NB4 (cell line): ENCODE measurements at places on chromosomes 7 and 10.
A peak's percentile ranks its signal among the peaks of the same experiment; 100 is the strongest.

GRCh38 chr10:97664282-97664850 is 22.7 kb downstream of the AVPI1 start:
- no peak for DNase-seq

GRCh38 chr7:30627026-30627425 is 32.3 kb downstream of the GARS1 start:
- DNase-seq, result no peak

GRCh38 chr10:43365001-43365400 is 6.4 kb upstream of the FXYD4 start:
- DNase-seq, result no peak

DNA sequence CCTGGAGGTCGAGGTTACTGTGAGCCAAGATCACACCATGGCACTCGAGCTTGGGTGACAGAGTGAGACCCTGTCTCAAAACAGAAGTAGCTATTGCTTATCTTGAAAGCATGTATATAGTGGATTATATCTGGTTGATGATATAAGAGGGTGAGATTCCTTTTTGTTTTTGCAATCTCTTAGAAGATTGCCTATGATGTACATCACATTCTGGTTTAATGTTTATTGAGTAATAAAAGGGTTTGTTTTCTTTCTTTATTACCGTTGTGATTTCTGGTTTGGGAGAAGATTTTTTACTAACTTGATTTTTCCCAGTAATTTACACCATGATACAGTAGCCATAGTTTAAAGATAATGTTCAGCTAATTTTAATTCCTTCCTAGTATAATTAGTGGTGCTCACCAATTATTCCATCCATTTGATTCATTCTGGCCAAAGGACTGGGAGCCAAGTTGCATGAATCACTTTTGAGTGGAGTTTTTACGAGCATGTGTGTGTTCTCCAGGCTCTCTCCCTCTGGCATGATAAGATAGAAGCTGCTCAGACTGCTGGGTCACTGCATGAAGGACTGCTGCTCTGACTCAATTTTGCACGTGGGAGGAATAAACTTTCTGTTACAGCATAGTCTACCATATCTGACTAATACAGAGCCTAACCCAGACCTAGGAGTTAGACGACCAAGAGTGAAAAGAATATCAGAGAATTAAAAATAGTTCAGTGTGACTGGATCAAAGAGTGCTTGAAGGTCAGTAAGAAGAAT is 13.5 kb upstream of the TSPAN13 start:
- DNase-seq, result peak; percentile 73

DNA sequence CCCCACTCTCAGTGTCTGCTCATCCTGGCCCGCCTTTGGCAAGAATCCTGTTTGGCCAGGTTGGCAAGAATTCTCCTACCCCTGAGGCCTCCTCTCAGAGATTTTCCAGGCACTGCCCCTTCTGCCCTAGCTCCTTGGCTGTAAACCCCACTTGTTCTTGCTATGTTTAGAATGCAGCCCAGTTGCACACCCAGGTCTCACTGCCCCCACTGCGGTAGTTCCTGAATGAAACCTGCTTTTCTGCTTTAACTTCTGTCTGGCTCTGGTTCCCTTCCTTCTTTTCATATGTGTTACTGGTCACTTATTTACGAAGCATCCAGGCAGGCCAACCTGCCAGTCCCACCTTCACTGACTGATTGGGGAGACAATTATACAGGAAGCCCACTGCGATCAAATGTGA is 576.9 kb downstream of the GLRX3 start:
- no peak for DNase-seq

DNA sequence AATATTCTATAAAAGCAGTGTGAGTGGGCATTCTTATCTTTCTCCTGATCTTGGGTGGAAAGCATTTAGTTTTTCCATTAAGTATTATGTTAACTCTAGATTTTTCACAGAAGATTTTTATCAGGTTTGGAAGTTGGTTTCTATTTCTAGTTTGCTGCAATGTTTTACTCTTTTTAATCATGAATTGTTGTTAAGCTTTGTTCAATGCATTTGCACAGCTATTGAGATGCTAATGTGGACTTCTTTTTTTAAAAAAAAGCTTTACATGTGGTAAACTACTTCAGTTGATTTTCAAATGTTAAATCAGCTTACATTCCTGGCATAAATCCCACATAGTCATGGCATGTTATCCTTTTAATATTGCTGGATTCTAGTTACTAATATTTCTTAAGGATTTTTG is 363.6 kb upstream of the NRP1 start:
- DNase-seq, result no peak
